ENCODE measurements at places on chromosomes 3 and 15.
A peak's percentile ranks its signal among the peaks of the same experiment; 100 is the strongest.

DNA sequence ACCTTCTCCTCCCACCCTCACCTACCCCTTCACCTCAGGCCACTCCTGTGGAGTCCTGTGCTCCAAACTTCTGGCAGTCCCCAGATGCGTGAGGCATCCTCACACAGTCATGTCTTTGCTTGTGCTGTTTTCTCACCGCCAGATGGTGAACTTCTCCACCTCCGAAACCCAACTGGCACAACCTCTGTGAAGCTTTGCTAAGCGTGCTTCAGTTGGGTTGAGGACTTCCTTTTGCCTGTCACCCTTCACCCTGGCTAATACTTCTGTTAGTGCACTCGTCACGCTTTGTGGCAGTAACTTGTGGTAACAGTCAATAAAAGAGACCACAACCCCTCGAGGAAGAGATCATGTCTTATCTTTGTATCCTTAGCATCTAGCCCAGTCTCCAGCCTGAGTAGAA, 42.0 kb upstream of the SKOR1 start:
- DNase-seq = no peak

DNA sequence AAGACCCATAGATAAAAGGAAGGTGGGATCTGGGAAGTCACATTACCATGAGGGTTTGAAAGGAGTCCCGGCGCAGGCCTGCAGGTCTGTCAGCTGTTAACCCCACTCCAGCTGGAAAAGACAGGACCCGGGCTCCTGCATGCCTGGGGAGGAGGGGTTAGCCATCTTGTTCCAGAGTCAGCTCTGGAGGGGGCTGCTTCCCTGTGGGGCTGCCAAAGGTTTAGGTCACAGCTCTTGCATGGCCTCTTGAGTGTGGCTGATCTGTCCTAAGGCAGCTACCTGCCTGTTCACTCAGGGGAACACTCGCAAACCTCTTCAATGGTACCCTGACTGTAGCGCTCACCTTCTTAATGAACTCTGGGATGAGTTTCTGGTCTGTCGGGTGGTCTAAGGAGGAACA, 104.5 kb downstream of the RFTN1 start:
- DNase-seq = no peak

DNA sequence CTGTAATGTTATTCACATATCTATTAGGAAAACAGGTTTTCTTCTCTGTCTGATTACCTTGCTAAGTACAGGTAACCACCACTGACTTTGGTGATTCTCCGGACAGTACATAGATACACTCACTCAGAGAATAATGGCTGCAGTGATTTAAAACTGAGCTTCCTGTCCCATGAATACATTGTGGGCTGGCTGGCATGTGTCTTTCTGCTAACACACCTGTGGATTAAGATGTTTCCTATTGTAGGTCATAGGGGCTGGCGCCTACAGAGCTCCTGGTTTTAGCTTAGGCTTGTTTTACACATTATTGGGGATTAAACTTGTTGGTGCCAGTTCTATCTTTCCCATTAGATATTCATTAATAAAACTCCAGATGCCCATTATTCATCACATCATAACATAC, 102.7 kb upstream of the MEIS2 start:
- DNase-seq = no peak

DNA sequence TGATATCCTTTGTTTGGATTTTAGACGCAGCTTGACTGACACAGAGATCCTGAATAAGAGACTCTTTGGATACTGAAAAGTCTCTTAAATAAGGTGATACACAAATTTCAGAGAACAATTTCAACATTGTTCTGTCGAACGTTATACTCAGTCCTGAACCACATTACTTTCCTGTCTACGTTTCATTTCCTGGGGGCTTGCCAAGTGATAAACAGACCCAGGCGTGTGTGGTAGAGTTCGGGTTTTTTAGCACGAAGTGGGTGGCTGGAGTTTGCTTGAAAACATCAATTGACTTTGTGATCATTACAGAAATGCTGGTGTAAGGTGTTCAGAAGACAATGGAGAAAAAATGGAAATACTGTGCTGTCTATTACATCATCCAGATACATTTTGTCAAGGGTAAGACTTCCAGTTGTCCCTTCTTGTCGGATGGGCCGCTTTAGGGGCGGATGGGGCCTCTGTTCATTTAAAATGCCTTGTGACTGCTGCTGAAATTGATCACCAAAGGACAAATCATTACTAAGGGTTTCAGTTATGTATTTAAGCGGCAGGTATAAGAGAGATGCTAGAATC, at the start of gene CD96:
TSS of gene CD96 (plus strand) at position 287 of the 573 bp plus-strand sequence. CDS start at position 339, 52 bp downstream.
- peak; percentile 43 for DNase-seq

GRCh38 chr3:171799501-171799900, 10.8 kb downstream of the PLD1 start:
- DNase-seq = no peak

GRCh38 chr15:67936258-67936657, 96.4 kb upstream of the RNU6-1 start:
- DNase-seq = no peak

DNA sequence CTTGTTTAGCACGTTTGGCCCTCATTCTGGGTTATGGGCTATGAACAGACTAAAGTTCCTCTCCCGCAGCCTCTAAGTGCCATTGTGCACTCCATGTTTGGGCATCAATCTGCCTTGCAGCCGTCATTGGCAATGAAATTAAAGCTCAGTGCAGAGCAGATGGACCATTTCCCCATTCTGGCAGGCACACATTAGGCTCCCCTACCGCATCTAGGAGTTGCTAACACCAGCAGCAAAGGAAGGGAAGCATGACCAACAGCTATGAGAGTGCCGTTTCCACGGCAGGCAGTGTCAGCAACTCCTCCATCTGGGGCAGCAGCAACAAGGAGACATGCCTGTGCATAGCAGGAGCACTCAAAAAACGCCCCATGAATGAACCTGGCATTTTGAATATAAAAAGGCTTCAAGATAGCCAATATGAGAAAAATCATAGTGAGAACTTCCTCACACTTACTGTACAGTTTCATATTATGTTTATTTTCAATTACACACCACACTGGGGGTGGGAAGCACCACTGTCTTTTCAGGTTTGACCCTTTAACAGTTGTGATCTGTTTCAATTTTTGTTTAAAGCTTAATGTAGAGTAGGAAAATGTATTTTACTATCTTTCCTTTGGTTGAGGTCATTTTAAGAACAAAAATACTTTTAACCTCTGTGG, 218.7 kb downstream of the KCNMB2 start:
- no peak for DNase-seq

- no peak for DNase-seq
Observed at GRCh38 chr3:8755097-8755496, 14.3 kb downstream of the OXTR start.

GRCh38 chr3:124826703-124827102, 60.5 kb downstream of the ITGB5 start:
- DNase-seq = no peak

- DNase-seq = no peak
Observed at GRCh38 chr3:141410846-141411245, 42.5 kb downstream of the ZBTB38 start.

DNA sequence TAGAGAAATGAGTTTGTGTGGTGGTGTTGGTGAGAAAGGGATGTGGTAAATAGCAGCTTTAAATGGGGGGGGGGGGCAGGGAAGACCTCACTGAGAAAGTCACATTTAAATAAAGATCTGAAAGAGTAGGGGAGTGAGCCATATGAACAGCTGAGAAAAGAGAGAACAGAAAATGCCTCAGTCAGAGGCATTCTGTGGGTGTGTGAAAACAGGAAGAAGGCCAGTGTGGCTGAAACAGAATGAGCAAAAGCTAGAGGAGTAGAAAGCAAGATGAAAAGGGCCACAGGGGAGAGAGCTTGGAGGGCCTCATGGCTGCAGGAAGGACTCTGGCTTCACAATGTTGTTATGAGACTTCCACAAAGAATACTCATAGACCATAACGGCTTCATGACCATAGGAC, 783.3 kb downstream of the ZPLD1 start:
- DNase-seq = no peak

GRCh38 chr3:146468234-146468633, 1.1 kb downstream of the PLSCR2 start:
- no peak for DNase-seq

GRCh38 chr15:100373120-100373896, 31.5 kb upstream of the ADAMTS17 start:
- DNase-seq = no peak

DNA sequence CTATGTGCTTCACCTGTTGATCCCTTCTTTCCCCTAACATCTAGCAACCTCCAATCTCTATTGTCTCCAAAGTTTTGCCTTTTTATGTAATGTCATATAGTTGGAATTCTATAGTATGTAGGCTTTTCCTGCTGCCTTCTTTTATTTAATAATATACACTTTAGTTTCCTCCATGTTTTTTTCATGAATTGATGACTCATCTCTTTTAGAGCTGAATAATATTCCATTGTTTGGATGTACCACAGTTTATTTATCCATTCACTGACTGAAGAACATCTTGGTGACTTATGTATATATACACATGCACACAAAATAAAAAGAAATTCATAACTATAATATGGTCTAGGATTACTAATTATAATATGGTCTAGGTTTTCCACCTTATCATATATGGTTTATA, 1314.2 kb downstream of the OTOL1 start:
- DNase-seq = no peak

- no peak for DNase-seq
Observed at GRCh38 chr15:100753503-100753902, 126.1 kb upstream of the ALDH1A3 start.

GRCh38 chr3:43919029-43919428, 228.3 kb downstream of the ABHD5 start:
- no peak for DNase-seq

GRCh38 chr3:12471241-12471640, 13.0 kb upstream of the TSEN2 start:
- no peak for DNase-seq

- DNase-seq = no peak
Observed at GRCh38 chr15:70008697-70009290, 88.9 kb downstream of the TLE3 start.

- DNase-seq = no peak
Observed at GRCh38 chr3:26264708-26265107, 357.9 kb upstream of the LRRC3B start.

DNA sequence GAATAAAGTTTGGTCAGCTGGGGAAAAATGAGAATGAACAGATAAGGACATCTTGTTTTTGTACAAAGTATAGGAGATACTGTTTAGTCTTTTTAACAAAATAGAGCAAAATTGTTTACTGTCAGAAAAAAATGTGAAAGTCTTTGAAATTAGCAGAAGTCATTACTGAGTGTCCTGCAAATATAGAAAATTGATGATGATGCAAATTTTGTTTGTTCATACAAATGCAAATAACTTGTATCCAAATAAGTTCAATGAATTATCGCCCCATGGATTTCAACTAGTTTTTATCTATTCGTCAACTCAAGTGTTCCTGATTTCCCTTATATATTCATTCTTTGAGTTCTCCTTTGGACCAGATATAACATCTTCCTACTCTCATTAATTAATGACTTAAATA, 378.0 kb upstream of the SGO1 start:
- no peak for DNase-seq

DNA sequence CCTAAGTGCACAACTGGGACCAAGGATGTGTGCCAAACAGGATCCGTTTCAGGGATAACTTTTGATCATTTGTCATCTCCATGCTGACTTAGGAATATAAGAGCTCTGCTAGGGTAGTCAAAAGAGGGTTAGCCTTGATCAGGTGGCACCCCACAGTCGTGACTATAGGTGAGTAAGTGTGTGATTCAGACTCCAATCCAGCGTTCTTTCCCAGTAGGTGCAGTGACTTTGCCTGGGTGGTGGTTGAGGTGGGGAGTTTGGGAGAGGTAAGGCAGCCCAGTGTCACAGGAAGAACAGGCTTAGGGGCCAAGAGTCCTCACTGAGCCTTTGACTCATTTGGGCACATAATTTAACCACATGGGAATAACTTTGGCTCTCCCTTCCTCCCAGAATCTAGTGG, 51.0 kb downstream of the CHDH start:
- no peak for DNase-seq

- DNase-seq = no peak
Observed at GRCh38 chr3:150631515-150632221, 28.5 kb downstream of the SELENOT start.

GRCh38 chr3:173395073-173395411, 2.5 kb upstream of the NLGN1 start:
- no peak for DNase-seq

DNA sequence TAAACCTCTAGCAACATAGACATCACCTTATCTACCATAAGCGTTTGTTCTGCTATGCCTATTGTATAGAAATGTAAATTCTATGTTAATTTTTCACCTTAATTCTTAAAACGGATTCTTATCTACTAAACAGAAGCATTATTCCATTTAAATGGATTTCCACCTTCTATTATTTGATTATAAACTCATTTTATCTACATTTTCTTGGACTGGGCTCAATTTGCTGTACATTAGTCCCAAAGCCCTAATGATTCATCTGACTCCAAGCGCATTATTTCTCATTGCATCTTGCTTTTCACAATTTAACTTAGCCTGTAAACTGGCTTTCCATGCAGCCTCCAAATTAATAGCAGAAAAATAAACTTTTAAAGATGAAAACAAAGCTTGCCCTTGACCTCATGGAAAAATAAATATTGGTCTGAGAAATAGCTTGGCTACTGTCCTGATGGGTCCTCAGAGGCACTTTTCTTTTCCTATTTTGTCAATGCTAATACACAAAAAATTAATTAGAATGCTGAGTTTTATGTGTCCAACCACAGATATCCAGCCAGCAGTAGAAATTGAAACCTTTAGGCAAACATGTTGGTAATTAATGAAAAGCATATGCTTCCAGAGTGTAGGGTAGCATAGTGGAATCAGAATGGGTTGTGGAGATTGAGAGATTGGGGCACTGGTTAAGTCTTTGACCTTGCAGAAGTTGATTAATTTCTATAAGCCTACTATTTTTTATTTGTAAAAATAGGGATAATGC, 81.4 kb upstream of the CFAP20DC start:
- DNase-seq = no peak

DNA sequence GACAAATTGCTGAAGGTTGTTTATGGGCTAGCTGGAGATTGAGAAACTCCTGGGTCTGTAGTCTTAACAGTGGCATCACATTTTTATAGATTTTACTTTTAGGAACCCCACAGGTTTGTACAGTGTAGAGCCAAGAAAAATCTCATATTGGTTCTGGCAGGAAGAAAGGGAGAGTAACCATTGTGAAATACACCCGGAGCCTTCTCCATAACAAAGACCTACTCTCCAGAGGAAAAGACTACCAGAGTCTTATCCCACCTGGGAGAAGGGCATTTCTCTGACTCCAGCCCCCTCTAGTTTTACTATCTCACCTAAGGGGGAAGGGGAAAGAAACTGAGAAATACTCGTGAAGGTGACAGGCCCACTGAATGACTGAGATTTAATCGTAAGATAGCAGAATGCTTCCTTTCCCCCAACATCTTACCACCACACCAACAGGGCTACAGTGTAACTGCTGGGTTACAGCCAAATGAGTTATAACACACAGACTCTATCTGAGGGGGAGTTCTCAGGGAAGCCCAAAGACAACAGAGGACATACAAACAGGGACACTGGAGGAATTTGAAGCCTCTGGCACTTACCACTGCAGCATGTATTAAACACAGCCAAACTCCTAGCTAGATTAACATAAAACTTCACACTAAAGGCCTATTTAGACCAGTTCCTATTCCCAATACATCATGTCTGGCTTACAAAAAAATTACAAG, 56.1 kb downstream of the SYN2 start:
- no peak for DNase-seq

Data from T-helper 17 cell (primary cell).